ENCODE measurements at places on chromosomes 4 and X.

DNA sequence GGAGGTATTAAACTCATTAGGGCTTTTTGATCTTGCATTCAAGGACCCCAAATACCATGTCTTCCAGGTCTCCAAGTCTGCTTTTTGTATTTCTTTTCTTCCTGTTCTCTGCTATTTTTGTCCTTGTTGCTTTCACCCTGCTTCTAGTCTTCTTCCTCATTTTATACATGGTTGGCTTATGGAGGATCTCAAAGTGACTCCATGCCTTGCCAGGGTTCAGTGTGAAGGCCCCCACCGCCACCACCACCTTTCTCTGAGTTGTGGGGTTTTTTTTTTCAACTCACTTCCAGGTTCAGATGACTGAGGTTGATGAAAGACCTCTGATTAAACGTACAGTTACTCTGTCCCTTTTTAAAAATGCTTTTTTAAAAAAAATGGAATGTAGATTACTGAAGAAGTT lies 96.3 kb downstream of the MAML3 start:
- no peak for DNase-seq

- peak; percentile 24 for DNase-seq
These were observed 413.6 kb downstream of the TRIML1 start for GRCh38 chr4:188552741-188553275.

DNA sequence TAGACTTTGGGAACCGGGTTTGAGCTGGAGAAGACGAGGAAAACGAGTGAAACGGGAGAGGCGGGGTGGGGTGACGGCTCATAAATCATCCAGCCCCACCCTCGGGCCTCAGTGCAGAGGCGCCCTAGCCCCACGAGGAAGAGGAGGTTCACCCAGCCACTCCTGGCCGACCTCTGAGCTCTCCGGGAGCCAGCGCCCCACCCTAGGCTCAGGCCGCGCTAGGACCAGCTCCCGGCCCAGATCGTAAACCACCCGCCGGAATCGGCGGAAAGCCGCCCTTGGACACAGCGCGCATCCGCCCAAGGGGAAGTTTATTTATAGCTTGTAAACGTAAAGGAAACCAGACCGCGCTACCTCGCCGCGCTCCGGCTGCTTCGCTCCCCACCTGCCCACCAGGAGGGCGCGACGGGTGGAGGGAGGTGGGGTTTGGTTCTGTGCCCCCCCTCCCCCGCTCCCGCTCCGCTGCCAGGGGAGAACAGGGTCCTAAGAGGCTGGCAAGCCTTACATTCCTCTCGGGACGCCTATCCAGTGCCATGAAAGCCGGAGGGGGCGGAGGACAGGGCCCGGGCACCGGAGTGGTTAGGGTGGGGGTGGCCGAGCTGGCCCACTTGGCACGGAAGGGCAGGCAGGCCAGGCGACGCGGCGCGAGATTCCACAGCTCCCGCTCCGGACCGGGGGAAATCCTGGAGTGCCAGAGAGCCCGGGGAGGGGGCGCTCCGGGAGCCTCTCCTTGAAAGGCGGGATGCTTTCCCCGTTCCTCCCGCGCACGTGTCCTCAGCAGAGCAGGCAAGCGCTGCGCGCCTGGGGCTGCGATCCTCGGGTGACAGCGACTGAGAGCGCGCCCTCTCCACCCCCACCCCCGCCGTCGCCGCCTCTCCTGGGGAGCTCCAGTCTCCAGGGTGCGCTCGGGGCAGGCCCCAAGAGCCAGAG lies 84.2 kb downstream of the BCOR start:
- DNase-seq = no peak

GRCh38 chr4:107736924-107737448 lies 17.0 kb upstream of the PAPSS1 start:
- no peak for DNase-seq

GRCh38 chr4:61220556-61220955 lies 20.4 kb downstream of the ADGRL3 start:
- no peak for DNase-seq

DNA sequence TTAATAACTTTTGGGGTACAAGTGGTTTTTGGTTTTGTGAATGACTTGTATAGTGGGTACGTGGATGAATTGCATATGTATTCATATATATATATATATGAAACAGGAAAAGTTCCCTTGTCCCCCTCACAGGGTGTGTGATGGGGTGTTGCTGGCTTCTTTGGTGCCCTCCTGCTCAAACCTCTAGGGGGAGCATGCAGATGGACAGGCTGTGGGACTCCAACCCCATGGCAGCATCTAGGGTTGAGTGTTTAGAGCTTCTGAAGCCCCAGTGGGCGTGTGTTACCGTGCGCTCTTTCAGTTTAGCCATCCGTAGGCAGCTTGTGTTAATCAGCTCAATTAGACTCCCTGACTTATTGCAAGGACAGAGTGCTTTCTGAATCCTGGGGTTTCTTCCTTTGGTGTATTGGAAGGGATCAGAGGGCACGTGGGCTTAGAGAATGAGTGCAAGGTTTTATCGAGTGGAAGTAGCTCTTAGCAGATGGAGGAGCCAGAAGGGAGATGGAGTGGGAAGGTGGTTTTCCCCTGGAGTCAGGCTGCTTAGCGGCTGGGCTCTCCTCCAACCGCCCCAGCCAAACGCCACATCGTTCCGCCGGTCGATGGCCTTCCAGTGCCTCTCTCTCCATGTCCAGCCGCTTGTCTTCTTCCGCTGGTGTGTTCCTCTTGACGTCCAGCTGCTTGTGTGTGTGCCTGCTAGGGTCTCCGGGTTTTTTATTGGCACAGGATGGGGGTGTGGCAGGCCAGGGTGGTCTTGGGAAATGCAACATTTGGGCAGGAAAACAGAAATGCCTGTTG lies 674.4 kb upstream of the LCORL start:
- DNase-seq = no peak

DNA sequence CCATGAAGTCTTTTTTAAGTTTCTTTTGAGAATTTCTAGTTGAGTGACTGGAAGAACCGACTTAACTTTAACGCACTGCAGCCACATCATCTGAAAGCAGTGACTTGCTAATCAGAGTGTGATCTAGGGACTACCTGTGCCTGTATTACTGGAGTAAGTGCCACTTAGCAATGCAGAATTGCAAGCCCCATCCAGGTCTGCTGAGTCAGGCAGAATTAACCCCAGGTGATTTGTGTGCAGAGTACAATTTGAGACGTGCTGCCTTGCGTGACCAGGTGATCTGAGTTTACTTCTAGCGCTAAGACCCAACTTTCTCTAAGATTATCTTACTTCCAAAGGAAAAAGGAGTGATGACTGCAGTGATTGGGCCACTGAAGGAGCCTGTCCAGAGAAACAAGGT lies 85.3 kb downstream of the CLCN4 start:
- no peak for DNase-seq

GRCh38 chr4:118761397-118762016 lies 74.4 kb downstream of the SEC24D start:
- no peak for DNase-seq

DNA sequence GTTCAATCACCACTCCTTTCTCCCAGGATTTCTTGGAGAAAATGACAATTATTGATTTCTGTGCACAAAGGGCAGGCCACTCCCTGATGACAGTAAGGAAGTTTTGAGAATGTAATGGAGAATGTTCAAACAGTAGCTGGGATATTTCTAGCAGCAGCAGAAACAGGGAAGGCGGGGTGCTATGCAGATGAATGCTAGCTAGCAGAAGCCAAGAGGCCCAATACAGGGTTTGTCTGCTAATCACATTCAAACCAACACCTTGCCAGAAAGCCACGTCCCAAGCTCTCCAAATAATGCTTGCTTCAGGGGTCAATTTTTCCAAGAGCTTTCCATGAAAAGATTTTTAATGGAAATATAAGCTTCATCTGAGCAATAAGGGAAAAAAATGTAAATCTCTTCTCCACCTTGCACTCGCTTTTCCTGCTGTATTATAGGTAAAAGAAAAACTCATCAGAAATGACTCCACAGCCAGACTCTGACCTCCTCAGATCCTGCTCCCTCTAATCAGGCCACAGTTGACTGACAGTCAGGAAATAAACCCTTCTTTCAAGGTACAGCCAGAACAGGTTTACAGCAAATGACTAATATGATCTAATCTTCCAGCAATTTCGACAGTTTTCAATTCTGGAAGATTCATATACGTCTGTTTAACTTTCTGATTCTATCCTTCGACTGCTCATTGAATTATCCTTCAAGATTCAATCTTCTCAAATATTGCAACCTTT lies 84.7 kb upstream of the PCDH19 start:
- no peak for DNase-seq

DNA sequence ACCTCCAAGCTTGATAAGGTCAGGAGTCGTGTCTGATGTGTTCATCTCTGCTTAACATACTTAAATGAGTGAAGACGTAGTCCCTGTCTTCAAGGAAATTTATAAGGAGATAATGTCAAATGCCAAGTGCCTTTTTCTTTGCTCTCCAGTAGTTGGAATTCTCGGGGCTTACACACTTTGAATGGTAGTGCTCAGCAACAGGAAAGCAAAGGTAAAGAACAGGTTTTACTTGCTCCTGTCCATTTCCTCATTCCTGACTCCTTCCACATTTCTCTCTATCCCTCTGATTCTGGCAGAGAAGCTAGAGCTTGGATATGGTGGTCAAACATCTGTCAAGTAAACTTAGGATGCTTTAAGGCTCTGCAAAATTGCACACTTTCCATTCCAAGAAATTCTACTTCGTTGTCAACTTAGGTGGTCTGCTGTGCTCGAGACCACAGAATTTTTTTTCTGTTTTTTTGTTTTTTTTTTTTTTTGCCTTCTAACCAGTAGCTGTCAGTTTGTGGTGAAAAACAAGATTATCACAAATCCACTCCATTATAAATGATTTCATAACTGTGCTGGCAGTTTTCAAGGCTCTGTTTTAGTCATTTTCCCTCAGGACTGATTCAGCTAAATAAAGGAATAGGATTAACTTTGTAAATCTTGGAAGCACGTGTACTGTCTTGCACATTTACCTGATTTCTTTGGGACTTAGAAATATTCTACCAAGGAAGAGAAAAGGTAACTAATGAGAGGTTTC lies 180.8 kb upstream of the ANXA3 start:
- DNase-seq = no peak

DNA sequence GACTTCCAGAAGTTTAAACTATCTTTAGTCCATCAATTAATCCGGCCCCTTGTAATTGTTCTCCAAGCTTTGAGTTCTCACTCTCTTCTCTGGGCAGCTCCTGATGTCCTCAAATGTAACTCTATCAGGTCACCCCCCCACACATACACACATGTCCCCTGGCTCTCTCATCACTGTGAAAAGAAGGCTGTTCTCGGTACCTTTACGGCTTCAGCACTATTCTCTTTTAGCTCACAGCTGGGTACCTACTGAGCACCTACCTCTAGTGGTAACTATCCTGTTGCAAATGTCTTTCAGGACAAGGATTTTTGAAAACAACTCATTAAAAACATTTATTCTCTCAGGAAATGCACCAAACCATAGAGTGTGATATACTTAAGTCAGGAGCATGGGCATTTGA lies 115.4 kb downstream of the IQCM start:
- DNase-seq = no peak

GRCh38 chr4:169079942-169080827 lies 70.1 kb upstream of the CBR4 start:
- no peak for DNase-seq

DNA sequence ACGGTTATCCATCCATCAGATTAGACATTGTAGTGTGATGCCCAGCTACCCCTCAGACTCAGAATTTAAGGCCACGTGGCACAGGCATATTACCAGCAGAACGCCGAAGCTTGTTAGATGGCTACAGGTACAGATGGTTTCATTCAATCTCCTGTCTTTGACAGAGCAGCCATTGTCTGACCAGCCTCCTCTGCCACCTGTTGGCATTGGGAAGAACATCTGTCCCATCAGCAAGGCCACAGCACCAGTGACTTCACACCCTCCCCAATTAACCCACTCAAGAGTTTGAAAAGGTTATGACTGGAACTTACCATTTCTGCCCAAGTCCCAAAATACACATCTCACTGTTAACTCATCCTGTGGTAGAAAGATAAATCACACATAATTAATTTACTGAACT lies 22.0 kb upstream of the PHKA2 start:
- DNase-seq = no peak

DNA sequence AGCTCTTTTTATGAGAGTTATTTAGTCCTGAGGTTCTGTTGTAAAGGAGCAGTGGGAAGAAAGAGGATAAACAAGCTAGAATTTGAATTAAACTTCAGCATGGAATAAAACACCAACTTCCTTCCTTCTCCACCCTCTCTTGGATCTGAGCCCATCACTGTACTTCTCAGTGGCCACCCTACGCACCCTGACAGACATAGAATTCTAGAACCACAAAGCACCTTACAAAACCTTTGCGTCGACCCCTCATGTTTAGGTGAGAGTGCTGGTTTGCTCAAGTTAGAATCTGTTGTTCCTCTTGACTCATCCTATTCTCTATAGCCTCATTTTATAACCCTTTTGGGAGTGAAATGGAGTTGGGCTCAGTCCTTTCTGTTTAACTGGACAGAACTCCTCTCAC lies 84.6 kb upstream of the RPL34 start:
- no peak for DNase-seq

GRCh38 chr4:176981074-176981473 lies 188.4 kb upstream of the VEGFC start:
- no peak for DNase-seq

- DNase-seq = no peak
These were observed 387.7 kb upstream of the TEX13C start for GRCh38 chrX:124931958-124932357.

GRCh38 chrX:112254896-112255295 lies 172.3 kb upstream of the TRPC5 start:
- no peak for DNase-seq

- DNase-seq = no peak
These were observed 213.8 kb downstream of the PTTG2 start for GRCh38 chr4:38173935-38174518.

- DNase-seq = no peak
These were observed 303.0 kb upstream of the PRPS2 start for GRCh38 chrX:12488220-12488619.

- peak; percentile 3 for DNase-seq
These were observed 81.2 kb downstream of the APOOL start for GRCh38 chrX:85084770-85085393.

DNA sequence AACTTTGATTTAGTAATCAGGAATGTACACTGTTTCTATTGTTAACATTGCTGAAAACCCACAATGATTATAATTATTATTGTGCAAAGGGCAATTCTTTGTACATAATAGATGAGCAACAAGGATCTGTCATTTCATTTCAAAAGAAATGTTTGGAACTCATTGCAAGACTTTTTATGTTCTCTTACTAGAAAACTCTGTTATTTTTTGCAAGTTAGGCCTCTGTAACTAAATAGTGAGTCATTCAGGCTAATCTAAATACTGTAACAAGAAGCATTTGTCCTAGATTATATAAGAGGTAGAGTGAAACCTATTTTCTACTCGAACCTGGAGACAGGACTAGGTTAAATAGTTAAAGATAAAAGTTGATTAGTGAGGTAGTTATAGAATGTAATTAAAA lies 93.2 kb upstream of the FAM47B start:
- DNase-seq = peak; percentile 35

DNA sequence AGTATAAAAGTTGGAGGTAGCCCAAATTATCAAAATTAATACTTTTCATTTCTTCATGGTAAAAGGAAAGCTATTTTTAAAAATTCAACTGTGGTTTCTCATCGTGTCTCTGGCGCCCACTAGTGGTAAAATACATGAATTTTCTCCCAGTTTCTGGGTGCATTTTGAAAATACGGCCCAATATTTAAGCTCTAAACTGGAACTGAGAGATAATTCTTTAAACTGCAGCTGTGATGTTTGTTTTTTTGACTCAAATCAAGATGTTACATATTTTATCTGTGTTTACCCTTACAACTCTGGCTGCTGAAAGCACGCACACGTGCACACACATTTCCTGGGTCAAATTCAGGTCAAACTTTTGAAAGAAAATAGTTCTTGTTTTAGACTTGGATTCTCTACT lies 123.9 kb upstream of the ACSL4 start:
- no peak for DNase-seq

GRCh38 chr4:47913861-47914219 lies 543 bp downstream of the NFXL1 start:
- no peak for DNase-seq
